ENCODE measurements at places on chromosomes 12 and 14.

- no peak for DNase-seq
These were observed 7.8 kb downstream of the CTDSP2 start for GRCh38 chr12:57838594-57839302.

DNA sequence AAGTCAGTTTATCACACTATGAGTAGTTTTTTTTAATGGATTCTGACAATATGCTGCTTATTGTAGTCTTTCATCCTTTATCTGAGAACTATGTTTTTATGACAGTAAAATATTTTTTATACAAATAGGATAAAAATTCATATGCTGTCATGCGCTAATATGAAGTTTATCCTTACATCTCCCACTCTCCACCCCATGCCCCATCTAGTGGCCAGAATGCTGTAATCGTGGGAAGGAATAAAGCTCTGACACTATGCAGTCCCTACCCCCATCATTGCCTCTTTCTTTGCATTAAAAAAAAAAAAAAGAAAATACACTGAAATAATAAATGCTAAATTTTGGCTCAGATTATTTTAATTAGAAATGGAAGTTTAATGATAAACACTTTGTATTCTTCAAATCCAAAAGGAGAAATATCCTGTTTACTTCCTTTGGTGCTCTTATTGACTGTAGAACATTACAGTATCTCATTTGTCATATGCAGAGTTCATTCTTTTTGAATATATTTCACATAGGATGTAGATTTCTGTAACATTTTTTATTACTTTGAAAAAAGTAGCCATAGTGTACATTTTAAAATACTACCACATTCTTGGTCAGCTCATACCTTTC is 145.9 kb upstream of the SLCO1C1 start:
- peak; percentile 15 for DNase-seq

DNA sequence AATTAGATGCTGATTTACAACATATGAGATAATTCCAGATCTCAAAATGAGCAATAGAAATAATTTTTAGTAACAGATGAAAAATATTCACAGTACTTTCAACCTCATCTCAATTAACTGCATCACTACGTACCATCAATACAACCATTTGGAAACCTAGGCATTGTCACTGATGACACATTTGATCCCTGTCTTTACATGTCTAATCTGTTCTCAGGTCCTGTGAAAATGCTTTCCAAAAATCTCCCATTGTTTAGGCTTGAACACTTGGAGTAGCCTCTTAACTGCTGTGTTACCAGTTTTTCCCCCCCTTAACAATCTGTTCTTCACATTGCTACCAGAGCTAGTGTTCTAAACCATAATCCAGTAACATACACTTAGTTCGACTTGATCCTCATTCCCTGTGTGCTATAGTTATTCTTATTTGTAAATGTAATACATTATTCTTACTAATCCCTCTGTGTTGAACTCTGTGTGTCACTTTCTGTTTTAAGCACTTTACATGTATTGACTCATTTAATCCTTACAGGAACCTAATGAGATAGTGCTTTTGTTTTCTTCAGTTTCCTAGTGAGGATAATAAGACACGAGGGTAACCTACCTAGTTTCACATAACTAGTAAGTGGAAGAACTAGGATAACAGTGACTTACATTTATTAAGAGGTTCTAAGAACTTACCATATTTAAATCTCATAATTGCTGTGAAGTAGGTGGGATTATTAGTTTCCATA is 41.7 kb downstream of the LARP4 start:
- DNase-seq = no peak

- no peak for DNase-seq
These were observed 1.7 kb upstream of the LDHB start for GRCh38 chr12:21659383-21659782.

- DNase-seq = no peak
These were observed 12.1 kb upstream of the ATP23 start for GRCh38 chr12:57929092-57929830.

DNA sequence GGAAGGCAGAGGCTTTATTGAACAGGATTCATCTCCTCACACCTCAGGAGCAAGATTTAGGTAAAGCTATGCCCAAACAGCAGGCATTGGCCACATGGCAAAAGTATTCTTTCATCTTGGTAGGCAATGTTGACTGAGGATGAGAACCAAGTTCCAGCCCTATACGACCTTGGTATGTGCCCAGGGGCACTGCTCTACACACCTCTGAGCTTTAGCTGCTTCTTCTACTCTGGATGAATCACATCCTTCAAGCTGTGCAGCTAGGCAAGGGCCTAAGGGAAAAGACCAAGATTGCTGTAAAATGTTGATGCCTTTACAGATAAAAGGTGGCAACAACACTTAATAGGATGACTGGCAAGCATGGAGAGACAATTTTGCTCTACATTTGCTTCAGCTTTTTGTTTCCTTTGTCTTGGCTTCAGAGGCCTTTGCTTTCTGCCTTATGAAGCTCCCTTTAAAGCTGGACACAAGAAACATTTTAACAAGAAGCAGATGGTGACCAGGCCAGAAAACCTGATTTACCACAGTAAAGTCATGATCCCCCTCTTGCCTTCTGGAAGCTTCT is 183.3 kb upstream of the KITLG start:
- no peak for DNase-seq

GRCh38 chr12:401235-402028 is at the start of gene CCDC77:
Gene CCDC77 (plus strand): TSS chr12:401644. CDS start chr12:409384, 7,740 bp downstream.
- peak; percentile 99 for DNase-seq

- no peak for DNase-seq
These were observed 583.9 kb upstream of the TBX3 start for GRCh38 chr12:115267891-115268290.

DNA sequence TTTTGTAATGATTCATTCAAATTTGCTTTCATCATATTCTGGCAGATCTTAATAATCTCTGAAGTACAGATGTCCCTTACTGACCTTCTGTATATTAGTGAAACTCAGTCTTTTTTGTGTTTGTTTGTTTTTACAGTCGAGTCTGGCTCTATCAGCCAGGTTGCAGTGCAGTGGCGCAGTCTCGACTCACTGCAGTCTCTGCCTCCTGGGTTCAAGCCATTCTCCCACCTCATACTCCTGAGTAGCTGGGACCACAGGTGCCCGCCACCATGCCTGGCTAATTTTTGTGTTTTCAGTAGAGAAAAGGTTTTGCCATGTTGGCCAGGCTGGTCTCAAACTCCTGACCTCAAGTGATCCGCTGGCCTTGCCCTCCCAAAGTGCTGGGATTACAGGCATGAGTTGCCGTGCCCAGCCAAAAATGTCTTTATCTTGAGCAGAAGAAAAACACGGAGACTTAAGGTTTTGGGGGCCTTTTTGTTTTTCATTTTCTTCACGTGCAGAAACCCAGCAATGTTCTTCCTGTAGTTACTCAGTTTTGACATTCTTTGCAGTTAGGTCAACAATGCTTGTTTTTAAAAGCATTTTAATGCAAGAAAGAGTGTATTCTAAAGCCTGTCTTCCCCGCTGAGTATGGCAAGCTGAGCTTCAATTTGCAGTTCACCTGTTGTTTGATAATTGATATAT is 79.5 kb downstream of the FAR2 start:
- no peak for DNase-seq

DNA sequence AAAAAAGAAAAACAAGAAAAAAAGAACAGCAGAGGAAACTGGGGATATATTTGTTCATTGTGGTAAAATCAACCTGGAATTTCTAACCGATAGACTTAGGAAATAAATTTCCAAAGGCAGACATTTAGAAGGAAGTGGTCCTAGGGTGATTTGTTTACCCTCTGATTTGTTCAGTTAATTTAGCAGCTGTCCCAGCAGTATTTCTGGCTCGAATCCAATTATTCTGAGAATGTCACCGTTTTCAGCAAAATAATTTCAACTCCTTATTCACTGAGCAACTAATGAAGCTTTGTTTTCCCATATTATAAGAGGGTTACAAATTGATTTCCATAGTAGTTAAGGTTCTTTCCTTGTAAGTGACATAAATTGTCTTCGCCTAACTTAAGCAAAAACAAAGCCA is 285.2 kb upstream of the SYT10 start:
- DNase-seq = no peak

DNA sequence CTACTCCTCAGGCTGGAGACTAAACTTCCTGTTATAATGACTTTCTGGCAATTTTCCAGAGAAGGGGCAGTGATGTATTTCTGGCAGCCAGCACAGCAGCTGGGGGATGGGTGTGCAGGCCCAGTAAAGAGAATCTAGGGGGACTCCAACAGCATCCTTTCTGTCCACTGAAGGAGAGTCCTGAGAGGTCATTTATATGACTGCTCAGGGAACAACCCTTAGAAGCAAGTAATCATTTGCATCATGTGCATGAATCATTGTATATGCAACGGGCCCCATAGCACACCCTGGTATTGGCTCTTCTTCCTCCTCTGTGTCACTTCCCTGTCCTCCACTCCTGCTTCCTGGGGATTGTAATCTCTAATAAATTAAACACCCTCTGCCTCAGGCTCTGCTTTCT is 493.8 kb downstream of the RPS29 start:
- DNase-seq = no peak

DNA sequence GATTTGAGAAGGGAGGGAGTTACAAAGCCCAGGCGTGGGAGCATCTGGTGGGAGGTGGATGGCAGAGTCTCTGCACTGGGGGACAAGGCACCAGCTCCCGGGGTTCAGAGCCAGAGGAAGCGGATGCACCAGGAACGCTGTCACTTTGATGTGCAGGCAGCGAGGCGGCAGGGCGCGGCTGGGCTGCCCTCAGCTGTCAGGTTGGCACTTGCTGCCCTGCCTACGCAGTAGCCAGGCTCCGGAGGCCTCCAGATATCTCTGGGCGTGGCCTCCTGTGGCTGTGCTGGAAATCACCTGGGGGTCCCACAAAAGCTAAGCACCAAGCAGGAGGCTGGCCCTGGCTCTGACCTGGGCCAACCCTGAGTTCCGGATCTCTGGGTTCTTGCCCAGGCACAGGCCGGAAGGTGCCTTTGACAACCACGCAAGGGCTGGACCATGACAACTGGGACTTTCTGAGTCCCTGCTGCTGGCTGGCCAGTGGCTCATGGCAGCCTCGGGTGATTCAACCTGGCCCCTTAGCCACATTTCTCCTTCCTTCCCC is 62.1 kb upstream of the MAP1LC3B2 start:
- DNase-seq = no peak

GRCh38 chr14:90054803-90055202 is 7.0 kb upstream of the KCNK13 start:
- no peak for DNase-seq

DNA sequence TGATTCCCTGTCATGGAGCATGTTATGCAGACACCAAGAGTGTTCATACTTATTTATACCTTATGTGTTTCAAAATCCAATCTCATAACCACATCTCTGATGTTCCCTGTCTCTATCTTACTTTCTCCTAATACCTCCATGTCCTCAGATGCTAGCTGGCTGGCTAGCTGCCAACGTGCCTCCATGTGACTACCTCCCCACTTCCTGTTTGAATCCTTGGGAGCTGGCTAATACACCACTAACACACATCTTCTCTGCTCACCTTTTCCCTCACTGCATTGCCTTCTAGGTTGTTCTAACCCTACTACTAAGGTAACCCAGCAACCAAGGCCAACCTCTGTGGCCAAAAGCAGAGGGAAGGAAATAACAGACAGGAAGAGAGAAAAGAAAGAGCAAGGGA is 27.3 kb downstream of the TTC5 start:
- DNase-seq = peak; percentile 38

- DNase-seq = no peak
These were observed 100.2 kb downstream of the EPS8 start for GRCh38 chr12:15688838-15689625.

DNA sequence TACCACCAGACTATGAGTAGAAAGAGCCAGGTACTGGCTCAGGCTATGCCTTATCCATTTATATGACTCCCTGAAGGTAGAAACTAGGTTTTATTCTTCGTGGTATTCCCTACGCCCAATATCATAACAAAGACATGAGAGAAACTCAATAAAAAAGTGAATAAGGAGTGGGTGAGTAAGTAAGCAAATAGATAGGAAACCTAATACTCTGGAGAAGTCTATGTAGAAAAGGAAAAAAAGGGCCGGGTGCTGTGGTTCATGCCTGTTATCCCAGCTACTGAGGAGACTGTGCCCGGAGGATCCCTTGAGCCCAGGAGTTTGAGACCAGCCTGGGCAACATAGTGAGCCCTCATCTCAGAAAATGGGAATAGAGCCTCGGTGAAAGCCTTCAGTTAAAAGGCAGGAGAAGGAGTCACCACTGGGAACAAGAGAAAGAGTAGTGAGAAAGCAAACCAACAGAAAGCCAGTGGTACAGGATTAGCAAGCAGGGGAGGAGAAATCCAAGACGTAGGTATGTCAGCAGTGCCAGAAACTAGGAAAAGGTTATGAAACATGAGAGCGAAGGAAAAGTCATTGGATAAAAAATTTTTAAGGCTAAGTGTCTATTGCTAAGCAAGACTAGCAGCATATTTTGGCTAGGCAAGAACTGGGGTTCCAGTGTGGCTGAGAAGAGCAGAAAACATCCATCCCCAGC is 6.0 kb upstream of the OR6J1 start:
- no peak for DNase-seq
